ENCODE measurements at places on chromosomes 3 and 15.

- no peak for DNase-seq
Observed at GRCh38 chr3:175278680-175279079, 419.5 kb downstream of the NAALADL2 start.

DNA sequence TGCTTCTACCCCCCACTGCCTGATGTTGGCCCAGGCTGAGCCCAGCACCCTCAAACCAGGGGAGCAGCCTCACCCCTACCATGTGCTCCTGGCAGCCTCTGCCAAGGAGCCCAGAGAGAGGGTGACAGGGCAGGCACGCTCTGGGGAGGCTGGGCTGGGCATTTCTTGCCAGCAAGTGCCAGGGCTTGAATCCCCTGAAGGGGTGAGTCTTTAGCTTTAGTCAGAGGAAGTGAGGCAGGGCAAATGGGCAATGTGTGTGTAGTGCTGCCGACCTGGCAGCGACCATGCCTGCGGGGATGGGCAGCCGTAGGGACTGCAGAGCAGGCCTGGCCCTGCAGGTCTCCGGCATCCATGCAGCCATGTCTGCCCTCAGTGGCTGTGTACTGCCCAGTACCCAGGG is 18.1 kb downstream of the DUSP7 start:
- no peak for DNase-seq

- DNase-seq: no peak
Observed at GRCh38 chr3:43361077-43361476, 74.7 kb downstream of the SNRK start.

DNA sequence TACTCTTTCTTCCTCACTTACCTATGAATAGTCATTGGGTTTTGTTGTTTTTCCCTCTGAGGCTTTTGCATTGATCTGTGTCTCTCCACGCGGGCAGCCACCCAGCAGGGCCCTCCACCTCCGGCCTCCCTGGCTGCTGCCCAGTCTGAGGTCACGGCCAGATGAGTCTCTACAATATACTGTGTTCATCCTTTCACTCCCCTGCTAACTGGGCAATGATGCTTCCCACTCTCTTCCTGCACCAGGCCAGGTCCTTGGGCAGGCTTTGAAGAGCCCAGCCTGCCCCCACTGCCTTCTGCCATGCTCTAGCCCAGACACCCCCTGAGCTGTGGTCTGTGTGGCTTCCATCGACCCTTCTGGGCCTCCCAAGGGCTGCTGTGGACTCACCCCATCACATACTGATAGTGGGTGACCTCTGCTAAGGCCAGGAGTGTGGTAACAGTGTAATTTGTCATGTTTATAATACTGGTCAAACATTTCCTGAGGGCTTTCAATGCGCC is 18.0 kb downstream of the PDIA5 start:
- DNase-seq: no peak

- no peak for DNase-seq
Observed at GRCh38 chr3:59968513-59969045, 918.8 kb upstream of the CFAP20DC start.

DNA sequence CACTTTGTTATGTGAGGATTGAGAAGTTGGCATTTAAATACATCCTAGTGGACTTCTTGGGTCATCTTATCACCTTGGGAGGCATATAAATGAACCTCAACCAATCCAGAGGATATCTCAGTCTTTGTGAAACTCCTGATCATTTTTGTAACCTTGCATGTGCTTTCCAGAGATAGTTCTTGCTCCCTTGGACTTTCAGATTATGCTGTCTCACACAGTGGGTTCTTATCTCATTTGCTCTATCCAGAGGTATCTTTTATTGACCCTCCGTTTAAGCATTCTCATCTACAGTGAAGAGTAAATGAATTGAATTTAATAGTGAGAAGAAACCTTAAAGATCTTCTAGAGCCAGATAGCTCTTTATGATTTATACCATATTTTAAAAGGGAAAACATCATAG is 10.4 kb downstream of the ARMC8 start:
- no peak for DNase-seq

DNA sequence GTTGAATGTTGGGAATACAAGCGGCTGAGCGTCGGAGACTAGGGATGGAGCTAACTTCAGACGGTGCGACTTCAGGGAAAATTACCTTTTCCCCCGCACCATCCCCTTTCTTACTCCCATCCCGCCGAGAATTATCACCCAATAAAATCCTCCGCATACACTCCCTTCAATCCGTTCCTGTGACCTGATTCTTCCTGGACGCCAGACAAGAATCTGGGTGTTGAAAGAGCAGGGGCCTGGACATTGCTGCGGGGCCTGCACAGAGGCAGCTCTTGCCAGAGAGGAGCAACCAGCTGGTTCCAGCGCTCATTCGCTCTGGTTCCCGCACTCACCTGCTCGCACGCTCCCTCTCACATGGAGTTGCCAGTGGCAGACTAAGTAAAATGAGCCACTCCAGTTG is 241.9 kb downstream of the ALCAM start:
- DNase-seq: no peak

DNA sequence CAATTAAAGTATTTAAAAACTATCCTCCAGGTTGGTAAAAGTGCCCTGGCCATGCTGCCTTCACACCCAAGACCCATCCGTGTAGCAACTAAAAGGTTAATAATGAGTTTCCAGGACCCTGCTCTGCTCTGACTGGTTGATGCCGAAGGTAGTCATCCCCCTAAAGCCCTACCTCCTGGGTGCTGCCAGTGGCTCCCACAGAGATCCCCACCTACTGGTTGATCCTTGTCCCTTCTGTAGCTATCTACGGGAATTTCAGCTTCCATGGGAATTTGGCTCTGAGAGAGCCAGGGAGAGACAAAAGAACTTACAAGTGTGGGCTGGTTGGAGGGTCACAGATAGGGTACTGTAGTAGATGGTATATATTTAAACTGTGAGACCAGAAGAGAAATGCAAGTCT is 110.6 kb upstream of the NANOGP8 start:
- no peak for DNase-seq

DNA sequence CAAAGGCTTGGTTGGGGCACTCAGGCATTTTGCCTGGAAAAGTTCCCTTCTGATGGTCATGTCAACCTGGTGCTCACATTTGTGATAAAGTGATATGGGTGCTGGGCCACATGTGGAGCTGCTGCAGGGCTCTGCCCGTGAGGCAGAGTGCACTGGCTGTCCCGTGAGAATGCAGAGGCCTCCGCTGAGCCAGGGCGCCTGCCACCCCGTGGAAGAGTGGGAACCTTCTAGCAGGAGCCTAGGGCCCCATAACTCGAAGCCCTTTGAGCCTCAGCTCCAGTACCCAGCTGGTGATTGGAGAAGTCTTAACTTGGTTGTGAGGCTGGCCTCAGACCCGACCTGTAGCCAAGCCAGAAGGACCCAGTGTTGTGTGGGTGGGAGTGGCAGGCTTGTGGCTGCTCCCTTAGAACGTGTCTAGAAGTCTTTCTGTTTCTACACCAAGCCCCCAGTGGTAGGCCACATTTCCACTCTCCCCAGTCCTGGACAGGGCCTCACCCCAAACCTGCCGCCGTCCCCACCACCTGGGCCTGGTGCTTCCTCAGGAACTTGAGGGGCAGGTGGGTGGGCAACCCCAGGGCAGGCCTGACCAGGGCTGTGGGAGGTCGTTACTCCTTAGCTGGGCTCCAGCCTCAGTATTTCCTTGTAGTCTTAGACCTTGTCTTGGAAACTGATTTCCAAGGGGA is 19.7 kb downstream of the SEC61A1 start:
- DNase-seq: no peak

- no peak for DNase-seq
Observed at GRCh38 chr15:55858661-55859060, 115.7 kb upstream of the PRTG start.

GRCh38 chr3:135558906-135559305 is 406.6 kb upstream of the PPP2R3A start:
- DNase-seq: no peak

DNA sequence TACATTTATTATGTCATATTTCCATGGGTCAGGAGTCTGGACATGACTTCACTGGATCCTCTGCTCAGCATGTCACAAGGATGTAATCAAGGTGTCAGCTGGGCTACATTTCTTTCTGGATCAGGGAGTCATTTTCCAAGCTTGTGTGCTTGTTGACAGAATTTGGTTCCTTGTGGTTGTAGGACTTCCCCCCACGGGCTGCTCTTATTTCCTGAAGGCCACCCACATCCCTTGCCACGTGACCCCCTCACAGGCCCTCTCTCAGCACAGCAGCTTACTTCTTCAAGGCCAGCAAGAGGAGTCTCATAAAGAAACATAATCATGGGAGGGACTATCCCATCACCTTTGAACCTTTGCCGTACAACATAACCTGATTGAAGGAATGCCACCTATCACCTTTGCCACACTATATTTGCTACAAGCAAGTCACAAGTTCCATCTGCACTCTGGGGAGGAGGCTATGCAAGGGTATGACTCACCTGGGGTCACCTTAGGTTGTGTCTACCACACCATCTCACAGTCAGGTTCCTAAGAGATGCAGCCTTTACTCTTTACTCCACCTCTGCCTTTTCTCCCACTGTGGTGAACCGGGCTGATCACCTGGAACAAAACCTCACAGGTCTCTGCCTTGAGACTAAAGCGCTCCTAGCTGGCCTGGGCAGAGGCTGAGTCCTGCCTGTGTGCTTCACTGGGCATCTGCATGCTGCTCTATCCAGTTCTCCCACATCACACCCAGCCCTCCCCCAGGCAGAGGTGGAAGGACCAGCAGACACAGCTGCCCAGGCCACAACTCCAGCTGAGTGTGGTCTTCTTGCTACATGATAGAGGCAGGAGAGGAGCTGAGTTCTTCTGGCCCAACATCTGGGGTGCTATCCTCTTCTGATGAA is 13.5 kb downstream of the RAB6B start:
- no peak for DNase-seq

DNA sequence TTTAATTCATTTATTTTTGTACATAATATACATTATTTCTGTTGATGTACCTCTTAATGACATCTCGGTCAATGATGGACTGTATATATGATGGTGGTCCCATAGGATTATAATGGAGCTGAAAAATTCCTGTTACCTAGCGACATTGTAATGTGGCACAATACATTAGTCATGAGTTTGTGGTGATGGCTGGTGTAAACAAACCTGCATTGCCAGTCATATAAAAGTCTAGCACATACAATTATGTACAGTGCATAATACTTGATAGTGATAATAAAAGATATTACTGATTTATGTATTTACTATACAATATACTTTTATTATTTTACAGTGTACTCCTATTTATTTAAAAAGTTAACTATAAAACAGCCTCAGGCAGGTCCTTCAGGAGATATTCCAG is 15.1 kb downstream of the TTC14 start:
- no peak for DNase-seq

GRCh38 chr15:100900795-100901169 is 18.4 kb upstream of the LRRK1 start:
- no peak for DNase-seq

- no peak for DNase-seq
Observed at GRCh38 chr15:98896802-98897732, 110.5 kb downstream of the PGPEP1L start.

- no peak for DNase-seq
Observed at GRCh38 chr3:174862101-174862500, 3.0 kb downstream of the NAALADL2 start.

DNA sequence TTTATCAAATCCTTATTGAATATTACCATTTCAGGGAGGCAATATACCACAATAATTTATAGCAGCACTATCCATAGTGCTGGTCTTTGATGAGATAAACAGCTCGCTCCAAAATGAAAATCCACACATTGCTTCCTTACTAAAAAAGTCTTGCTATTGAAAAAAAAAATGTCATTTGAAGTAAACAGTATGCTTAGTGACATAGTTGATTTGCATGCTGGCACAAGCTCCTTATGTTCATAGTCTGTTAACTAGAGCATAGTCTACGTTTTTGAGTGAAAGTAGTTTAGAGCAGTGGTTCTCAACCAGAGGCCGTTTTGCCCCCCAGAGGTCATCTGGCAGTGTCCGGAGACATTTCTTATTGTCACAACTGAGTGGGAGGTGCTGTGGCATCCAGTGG is 249.4 kb upstream of the PDZRN3 start:
- no peak for DNase-seq

- DNase-seq: no peak
Observed at GRCh38 chr3:36480911-36481648, 100.8 kb downstream of the STAC start.

- no peak for DNase-seq
Observed at GRCh38 chr15:50232791-50233190, 32.7 kb downstream of the HDC start.

- no peak for DNase-seq
Observed at GRCh38 chr15:70142322-70143191, 44.8 kb upstream of the TLE3 start.
